AG08395 (cell line): ENCODE measurements at places on chromosomes 12 and 14.

- no peak for DNase-seq
Observed at GRCh38 chr12:87920139-87920538, 109.1 kb downstream of the C12orf50 start.

GRCh38 chr14:49755378-49755777 is 12.6 kb upstream of the KLHDC2 start:
- no peak for DNase-seq

DNA sequence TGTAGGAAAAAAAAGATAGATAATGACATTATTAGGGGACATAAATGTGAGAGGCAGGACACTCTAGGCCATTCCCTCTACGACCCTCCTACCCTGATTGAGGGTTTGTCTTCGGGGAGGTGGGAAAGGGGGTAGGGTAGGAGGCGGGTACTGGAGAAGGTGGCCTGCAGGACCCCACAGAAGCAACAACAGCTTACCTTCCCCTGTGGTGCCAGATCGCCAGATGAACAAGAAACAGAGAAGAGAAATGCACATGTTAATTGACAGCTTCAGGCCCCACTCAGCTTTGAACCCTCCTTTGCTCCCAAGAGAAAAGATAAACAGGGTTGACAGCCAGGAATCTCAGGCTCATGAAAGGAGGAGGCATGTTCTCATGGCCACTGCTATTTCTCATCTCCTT is 4.8 kb downstream of the PHB2 start:
- no peak for DNase-seq

GRCh38 chr12:116599285-116600136 is 40.3 kb downstream of the MAP1LC3B2 start:
- DNase-seq, result peak; percentile 80

DNA sequence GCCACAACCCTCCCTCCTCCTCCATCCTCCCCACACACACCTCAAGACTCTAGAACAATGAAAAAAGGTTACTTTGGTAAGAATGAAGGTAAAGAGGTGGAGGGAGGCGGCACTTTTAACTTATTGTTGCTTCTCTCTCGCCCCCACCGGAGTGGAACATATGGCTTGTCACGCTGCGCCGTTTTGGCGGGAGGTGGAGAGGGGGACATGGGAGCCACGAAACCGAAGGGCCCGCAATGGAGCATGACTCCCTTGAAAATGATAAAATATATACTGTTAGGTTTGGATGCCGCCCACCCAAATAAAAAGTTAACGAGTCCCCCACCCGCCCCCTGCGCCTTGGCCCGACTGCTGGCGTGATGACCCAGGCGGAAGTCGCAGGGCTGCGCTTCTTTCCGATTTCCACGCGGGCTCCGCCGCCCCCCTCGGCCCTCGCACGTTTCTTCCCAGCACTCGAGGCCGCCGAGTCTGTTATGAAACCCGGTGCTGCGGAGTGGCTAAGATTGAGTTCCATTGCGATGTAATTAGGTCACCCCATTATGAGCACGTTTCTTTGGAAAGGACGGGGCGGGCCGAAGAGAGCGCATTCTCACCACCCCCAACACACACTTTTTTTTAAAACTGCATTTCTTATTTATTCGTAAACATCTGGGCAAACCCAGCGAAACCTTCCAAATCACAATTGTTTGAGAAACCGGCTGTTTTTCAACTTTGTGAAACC is 1.4 kb upstream of the ZFP36L1 start:
- peak; percentile 85 for DNase-seq

- DNase-seq, result no peak
Observed at GRCh38 chr14:92258934-92259333, 64.0 kb upstream of the SLC24A4 start.

GRCh38 chr12:53120685-53121525 is 17.6 kb downstream of the SOAT2 start:
- DNase-seq, result no peak

GRCh38 chr12:84632556-84632955 is 280.0 kb downstream of the SLC6A15 start:
- no peak for DNase-seq

DNA sequence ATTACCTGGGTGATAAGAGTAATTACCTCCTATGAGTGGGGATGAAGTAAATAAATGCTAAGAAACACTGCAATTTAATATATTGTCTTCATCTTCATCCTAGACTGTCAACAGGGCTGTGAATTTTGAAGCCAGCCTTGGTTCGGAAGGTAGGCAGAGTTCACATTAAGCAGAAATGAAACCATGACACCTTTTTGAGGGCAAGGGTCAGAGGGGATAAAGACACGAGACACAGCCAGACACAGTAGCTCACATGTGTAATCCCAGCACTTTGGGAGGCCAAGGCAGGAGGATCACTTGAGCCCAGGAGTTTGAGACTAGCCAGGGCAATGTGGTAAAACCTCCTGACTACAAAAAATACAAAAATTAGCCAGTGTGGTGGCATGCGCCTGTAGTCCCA is 224.7 kb downstream of the MON2 start:
- DNase-seq, result no peak

DNA sequence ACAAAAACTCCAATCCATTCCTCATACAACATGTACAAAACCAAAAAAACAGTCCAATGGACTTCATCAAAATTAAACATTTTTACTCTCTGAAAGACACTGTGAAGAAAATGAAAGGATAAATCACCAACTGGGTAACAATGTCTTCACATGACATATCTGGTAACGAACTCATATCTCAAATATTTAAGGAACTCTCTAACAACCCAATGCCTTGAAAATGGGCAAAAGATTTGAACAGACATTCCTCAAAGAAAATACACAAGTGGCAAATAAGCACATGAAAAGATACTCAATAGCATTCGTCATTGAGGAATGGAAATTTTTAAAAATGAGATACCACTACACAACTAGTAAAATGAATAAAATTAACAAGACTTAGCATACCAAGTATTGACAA is 198.7 kb upstream of the RASSF8 start:
- no peak for DNase-seq

DNA sequence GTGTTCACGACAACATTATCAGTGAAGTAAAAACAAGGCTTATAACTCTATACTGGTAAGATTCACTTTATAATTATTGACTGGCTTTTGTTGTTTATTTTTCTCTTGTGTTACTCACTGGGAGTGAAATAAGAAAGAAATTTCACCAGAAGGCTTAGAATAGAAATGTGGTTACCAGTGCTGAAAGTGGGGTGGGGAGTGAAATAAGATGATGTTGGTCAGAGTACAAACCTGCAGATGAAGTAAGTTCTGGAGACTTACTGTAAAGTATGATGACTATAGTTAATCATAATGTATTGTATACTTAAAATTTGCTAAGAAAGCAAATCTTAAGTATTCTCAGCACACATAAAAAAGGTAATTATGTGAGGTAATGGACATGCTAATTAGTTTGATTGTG is 198.4 kb downstream of the KLHL28 start:
- no peak for DNase-seq

- peak; percentile 27 for DNase-seq
Observed at GRCh38 chr12:18932715-18933114, 194.8 kb downstream of the CAPZA3 start.

DNA sequence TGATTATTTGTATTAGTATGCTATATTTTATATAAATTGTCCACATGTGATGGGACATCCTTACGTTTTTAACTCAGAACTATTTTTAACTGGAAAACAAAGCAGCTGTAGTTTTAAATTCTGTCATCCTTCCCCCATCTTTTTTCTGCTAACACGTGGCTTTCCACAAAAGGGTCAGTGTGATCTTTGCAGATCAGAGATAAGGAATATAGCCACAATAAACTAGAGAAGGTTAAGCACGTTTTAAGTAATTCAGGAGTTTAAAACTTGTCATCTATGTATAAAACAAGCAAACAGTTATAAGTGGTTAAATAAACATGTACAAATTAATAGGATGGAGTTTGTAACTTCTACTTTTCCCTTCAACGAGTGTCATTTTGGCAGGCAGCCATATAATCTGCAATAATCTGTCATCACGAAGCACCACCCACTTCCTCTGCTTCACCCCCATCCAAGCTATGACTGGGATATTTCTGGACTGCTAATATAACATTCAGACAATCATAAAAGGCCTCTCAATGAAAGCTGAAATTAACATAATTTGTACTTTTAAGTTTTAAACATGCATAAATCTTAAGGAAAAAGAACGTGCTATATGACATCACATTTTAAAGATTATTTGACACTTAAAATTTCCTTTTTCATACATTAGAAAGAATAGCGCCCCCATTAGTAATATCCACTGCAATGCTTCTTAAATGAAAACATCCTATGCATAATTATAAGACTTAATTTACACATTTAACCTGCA is 15.3 kb downstream of the TAOK3 start:
- peak; percentile 29 for DNase-seq
